ENCODE measurements at places on chromosomes 2 and 18.
A peak's percentile ranks its signal among the peaks of the same experiment; 100 is the strongest.

- no peak for DNase-seq
Measured at GRCh38 chr2:55106148-55106547, 55.9 kb upstream of the RTN4 start.

- DNase-seq = no peak
Measured at GRCh38 chr2:190149908-190150307, 87.4 kb upstream of the MSTN start.

- DNase-seq = no peak
Measured at GRCh38 chr2:27967076-27967475, 76.5 kb downstream of the BABAM2 start.

GRCh38 chr18:49548229-49548636, 13.6 kb upstream of the LIPG start:
- DNase-seq = no peak

- no peak for DNase-seq
Measured at GRCh38 chr2:191643429-191643828, 34.5 kb upstream of the NABP1 start.

GRCh38 chr2:9490789-9491188, 16.4 kb downstream of the IAH1 start:
- DNase-seq = no peak

DNA sequence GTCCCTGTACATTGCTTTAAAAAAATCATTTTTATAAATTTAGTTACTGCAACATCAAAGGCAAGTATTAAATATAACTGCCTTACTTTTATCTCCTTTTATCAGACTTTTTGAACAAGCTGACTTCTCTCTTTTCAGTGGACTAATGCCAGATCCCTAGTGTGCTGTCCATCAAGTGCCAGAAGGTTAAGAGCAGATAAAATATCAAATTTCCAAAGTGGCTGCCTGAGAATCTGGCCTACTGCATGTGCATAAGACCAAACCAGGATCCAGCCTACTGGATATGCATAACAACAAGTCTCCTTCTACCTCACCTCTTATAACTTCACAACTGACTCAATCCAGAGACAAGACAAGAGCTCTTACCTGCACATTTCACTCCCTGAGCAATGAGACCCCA, 59.8 kb upstream of the CHRNA1 start:
- DNase-seq = no peak

DNA sequence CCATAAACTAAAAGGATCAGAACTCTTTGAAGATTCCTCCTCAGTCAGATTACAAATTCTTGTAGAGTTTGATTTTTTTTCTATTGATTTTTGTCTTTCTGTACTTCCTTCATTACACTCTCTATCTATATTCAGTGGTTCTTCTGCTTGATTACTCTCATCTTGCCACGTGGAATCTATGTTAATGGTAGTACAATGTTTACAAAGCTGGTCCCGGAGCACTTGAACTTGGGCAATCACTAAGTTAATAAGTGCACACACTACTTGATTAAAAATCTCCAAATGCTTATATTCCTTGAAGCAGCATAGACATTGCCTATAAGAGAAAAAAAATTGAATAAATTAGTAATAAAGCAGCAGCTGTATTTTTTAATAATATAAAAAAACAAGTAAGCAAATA, 65.1 kb downstream of the USP34 start:
- no peak for DNase-seq

GRCh38 chr2:104318001-104318665, 535.8 kb upstream of the POU3F3 start:
- no peak for DNase-seq

DNA sequence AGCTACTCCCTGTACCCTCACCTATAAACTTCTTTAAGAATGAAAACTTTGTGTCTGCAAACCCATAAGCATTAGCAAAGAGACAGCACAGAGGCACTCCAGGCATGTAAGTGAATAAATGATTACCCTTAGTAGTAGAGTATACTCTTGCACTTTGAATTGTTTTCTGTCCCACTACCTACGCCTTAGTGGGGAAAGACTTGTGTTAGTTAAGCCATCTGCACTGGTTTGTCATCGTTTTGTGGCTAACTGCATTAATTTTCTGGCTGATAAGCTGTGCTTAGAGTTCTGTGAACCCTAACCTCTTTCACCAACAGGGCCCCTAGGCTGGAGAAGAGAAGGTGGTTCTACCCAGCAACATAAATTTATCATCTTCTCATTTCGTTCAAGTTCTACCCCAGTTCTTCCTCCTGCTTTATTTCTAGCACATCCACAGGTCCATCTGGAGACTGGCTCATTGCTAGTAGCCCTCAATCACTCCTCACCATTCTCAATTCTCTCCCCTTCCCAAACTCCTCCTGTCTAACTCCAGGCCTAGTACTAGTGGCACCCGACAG, 710 bp downstream of the LMAN2L start:
- DNase-seq = no peak

GRCh38 chr2:83069724-83070123, 1389.4 kb downstream of the SUCLG1 start:
- no peak for DNase-seq

DNA sequence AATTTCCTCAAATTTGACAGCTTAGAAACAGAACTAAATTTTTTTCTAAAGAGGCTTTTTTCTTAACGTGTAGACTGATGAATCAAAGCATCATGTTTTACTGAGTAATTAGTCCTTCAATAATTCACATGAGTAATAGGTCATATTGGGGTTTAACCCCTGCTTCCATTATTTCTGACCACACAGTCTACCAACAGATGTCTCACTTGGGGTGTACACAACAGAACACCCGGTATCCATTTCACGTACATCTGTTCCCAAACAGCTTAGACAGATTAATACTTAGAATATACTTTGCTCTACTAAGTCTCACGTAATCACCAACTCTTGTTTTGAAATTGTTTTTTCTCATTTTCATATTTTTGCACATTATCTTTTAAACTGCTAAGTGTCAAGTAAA, 14.8 kb downstream of the CERKL start:
- no peak for DNase-seq

GRCh38 chr2:207473049-207473930, 56.5 kb upstream of the CREB1 start:
- DNase-seq = peak; percentile 9

DNA sequence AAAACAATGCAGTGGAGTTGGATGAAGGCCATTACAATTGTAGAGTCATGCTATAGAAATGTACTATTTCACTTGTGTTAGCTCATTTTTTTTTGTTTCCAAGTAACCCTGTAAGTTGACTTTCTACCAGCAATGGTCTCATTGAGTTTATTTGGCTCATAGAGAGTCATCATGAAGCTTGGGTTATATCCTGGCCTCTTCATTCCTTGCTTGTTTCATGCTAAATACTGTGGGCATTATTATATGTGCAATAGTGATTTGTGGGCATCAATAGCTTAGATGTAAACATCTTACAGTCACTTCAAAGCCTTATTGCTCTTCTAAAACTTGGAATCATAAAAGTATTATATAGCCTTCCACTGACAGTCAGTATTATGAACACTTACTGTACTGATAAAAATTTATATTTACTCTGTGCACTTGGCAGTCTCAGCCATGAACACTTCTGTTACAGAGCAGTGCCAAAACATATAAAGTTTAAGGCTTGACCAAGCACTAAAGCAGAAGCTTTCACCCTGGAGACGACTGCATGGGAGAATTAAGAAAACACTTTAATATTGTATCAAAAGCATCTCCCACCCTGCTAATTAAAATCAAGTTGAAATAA, 751.2 kb downstream of the SATB2 start:
- DNase-seq = no peak

DNA sequence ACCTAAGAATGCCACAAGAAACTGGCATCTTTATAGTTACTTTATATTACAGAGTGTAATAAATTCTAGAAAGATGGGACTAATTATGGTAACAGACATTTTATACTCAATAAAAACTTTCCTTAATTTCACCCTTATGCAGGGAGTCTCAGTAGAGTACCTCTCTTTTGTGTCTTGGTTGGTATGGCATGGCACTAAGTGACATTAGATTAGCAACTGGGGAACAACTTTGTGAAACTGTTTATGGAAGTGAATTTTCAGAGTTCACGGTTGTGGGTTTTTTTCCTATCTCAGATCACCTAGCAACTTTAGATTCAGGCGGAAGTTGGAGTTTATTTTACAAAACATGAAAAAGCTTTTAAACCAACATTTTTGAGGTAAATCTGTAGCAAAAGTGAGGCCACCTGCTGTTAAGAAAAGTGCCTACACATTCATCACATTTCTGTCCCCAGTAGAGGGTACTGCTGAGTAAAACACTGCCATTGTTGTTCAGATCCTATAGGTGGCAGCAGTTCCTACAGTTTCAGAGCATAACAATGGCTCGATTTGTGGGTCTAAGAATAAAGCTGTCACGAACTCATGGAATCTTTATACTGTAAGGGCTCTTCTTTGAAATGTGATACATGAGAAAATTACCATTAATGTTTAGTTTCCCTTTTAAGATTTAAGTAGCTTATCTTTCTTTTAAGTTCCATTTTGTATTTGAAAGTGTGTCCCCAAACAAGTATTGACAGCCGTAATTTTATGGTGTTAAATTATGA, 117.6 kb downstream of the CAMKMT start:
- peak; percentile 32 for DNase-seq

DNA sequence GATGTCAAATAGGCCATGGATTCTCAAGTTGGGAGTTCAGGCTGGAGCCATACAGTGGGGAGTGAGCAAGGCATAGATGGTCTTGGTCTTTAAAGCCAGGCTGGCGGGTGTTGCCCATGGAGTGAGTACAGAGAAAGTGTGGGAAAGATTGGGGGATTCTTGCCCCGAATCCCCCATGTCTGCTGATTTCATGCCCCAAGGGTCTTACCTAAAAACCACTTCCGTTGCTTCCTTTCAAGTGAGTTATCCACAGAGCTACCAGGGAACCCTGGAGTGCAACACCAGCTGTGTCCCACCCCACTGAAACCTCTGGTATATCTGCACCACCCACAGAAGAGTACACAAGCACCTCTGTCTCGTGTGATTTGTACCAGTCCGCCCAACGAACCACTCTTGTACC, 31.4 kb downstream of the FHOD3 start:
- no peak for DNase-seq

DNA sequence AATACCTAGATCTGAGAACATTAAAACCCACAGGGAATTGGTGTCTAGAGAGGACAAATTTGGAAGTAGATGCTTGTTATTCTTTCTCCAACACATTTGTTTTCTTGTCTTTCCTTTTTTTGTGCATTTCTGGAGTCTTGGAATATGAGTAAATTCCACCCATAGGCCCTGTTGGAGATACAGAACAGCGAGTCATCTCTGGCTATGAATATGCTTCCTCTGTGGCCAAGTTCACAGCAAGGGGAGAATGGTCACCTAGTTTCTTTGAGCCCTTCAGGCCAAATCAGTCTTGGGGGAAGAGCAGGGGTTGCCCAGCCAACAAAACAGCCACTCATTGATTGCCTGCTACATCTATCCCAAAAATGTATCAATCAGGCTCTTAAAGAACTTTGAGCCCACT, 31.3 kb downstream of the SP140L start:
- DNase-seq = no peak

Measured in CD4-positive, alpha-beta T cell treated with Interferon gamma for 1 hour (primary cell).